Gastrocnemius medialis (tissue), 4 donors: ENCODE measurements at places on chromosomes 7 and 10. TPM values are rescaled to one million over a fixed set of nuclear protein-coding genes. Genes with fewer than 3 reads are reported as not detected.

GRCh38 chr7:9945131-9945530, 1028.5 kb upstream of the PHF14 start:
- no peak for DNase-seq
- H3K36me3 ChIP-seq = no peaks in the 10 kb centered on the region
- no peak overlapping the region for H3K4me3 ChIP-seq
- no peaks in the 10 kb centered on the region for H3K27me3 ChIP-seq
- H3K4me1 ChIP-seq = no peaks in the 10 kb centered on the region

- no peaks in the 10 kb centered on the region for H3K27me3 ChIP-seq
- peaks cover 15% of the 10 kb centered on the region for H3K36me3 ChIP-seq
- no peaks in the 10 kb centered on the region for H3K4me1 ChIP-seq
- H3K27ac ChIP-seq = no peak overlapping the region
- no peak overlapping the region for H3K4me3 ChIP-seq
These were observed 89.9 kb downstream of the DNAJB6 start for GRCh38 chr7:157426463-157427301.

- H3K36me3 ChIP-seq = no peaks in the 10 kb centered on the region
- no peak overlapping the region for H3K27ac ChIP-seq
- no peaks in the 10 kb centered on the region for H3K27me3 ChIP-seq
- DNase-seq = no peak
These were observed 96.7 kb upstream of the SLC25A13 start for GRCh38 chr7:96418581-96418980.

DNA sequence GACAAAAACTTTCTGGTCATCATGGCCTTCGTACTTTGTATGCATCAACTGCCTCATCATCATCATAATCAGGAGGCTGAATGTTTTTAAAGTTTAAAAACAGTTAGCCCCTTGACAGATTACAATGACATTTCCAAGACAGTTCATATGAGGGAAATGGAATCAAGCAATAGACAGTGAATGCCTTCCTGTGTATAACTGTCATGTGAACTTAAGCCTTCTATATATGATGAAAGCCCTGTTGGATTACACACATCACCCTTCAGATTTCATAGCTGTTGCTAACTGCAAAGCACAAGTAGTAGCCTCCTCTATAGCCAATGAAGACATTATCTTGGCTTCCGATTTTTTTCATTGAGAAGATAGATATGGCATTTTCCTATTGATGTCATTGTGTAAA, 154.0 kb downstream of the PLXDC2 start:
- H3K4me1 ChIP-seq = peaks cover 14% of the 10 kb centered on the region
- H3K27me3 ChIP-seq = no peaks in the 10 kb centered on the region
- H3K4me3 ChIP-seq = no peak overlapping the region
- DNase-seq = no peak

- no peak overlapping the region for H3K4me3 ChIP-seq
- H3K36me3 ChIP-seq = no peaks in the 10 kb centered on the region
- H3K4me1 ChIP-seq = peaks cover 34% of the 10 kb centered on the region
- H3K27ac ChIP-seq = peak overlapping the region; percentile 88
These were observed 191.5 kb downstream of the REEP3 start for GRCh38 chr10:63712717-63713115.

- peaks cover 26% of the 10 kb centered on the region for H3K4me1 ChIP-seq
- H3K4me3 ChIP-seq = no peak overlapping the region
- no peak for DNase-seq
- H3K36me3 ChIP-seq = no peaks in the 10 kb centered on the region
- no peaks in the 10 kb centered on the region for H3K27me3 ChIP-seq
These were observed 31.6 kb downstream of the SH3PXD2A start for GRCh38 chr10:103823706-103824272.

DNA sequence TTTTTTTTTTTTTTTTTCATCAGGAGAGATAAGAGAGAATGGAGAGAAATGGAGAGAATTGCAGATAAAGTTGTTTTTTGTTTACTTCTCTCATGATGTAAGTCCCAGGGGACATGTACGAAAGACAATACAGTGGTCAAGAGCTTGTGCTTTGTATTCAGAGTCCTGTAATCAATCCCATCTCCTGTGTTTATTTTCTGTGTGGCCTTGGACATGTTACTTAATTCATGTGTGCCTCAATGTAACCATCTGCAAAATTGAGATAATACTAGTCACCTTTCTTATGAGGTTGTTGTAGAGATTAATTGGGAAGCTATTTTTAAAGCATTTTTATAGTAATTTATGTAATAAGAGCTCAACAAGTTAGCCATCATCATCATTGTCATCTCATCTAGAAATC, 117.5 kb downstream of the CDK14 start:
- no peak overlapping the region for H3K27ac ChIP-seq
- no peak overlapping the region for H3K4me3 ChIP-seq
- no peak for DNase-seq
- no peaks in the 10 kb centered on the region for H3K27me3 ChIP-seq
- H3K36me3 ChIP-seq = no peaks in the 10 kb centered on the region
- H3K4me1 ChIP-seq = peaks cover 3% of the 10 kb centered on the region

GRCh38 chr7:78677391-78677790, 776.1 kb downstream of the MAGI2 start:
- DNase-seq = no peak
- no peaks in the 10 kb centered on the region for H3K27me3 ChIP-seq
- no peaks in the 10 kb centered on the region for H3K36me3 ChIP-seq
- no peak overlapping the region for H3K4me3 ChIP-seq
- H3K4me1 ChIP-seq = peaks cover 8% of the 10 kb centered on the region

GRCh38 chr10:86569335-86569734, 47.7 kb upstream of the WAPL start:
- H3K27ac ChIP-seq = no peak overlapping the region
- no peak overlapping the region for H3K4me3 ChIP-seq
- H3K4me1 ChIP-seq = no peaks in the 10 kb centered on the region
- DNase-seq = no peak

DNA sequence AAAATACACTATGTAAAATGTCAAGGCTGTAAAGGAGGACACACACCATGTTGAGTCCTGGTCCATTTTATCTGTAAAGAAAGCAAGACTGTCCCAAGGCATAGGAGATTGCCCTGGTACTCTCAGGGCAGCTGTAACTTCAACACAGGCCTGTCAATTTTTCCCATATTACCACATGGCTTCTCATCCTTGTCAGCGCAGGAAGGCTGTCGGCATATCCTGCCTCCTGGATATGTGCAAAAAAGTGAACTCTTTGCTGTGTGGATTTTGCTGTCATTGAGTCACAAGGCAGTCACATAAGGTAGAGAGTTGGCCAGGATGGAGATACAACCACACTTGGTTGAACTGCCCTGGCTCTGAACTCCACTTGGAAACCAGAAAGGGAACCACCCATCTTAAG, 8.7 kb downstream of the DUSP5 start:
- H3K27ac ChIP-seq = no peak overlapping the region
- DNase-seq = no peak
- H3K27me3 ChIP-seq = no peaks in the 10 kb centered on the region
- peaks cover 7% of the 10 kb centered on the region for H3K4me1 ChIP-seq
- no peaks in the 10 kb centered on the region for H3K36me3 ChIP-seq

DNA sequence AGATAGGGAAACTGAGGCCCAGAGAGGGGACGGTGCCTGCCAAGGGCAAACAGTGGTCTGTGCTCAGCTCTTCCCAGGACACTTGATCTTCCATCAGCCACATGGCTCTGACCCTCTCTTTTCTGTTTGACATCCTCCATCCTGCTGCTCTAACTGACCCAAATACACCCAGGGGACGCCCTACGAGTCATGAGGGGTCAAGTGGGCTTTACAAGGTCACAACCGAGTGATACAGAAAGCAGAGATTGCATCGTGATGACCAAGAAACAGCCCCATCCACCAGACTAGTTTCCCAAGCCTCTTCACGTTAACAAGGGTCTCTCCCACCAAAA, 131.2 kb upstream of the UNC5B start:
- no peak overlapping the region for H3K4me3 ChIP-seq
- H3K4me1 ChIP-seq = no peaks in the 10 kb centered on the region
- no peaks in the 10 kb centered on the region for H3K27me3 ChIP-seq

DNA sequence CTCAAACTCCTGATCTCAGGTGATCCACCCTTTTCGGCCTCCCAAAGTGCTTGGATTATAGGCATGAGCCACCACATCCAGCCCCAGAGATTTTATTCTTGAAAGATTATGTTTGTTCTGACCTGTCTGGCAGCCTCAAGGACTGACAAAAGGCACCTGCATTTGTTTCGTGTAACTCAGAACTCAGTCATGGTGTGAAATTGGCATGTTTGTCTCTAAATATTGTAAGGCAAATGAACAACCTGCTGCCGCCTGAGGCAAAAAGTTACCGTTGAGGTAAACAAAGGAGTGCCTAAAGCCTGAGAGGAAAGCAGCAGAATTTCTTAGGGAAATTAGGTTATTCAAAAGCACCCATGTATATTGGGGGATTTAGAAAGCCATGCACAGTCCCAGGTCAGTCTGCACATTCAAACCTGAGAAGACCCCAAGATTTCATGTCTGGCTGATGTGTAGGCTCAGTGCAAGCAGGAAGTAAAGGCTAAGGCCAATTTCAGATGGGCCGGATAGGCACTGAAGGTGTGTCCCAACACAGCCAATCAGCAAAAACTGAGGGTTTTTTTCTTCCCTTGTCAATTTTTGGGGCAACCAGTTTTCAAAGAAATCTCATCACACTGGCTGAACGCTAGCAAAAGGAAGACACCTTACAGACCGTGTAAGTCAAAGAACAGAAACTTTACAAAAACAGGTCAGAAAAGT, 33.3 kb upstream of the HHEX start:
- H3K27ac ChIP-seq = no peak overlapping the region
- H3K4me3 ChIP-seq = no peak overlapping the region
- H3K27me3 ChIP-seq = no peaks in the 10 kb centered on the region
- no peaks in the 10 kb centered on the region for H3K36me3 ChIP-seq
- no peak for DNase-seq

DNA sequence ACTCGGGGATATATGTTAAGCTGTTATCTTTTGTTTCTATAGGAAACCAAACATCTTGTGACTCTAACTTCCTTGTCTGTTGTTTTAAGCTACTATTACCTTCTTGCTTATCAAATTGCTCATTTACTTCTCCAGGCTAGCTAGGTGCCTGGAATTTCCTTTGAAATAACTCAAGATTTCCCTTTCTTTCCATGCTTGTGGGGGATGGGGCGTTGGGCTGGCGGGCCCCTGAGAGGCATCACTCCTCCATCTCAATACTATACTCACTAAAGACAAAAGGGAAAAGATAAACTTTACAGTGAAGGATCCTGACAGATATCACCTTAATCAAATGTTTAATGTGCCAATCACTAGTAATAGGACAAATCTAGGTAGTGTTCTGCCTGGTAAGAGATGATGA, 34.7 kb upstream of the MYO3A start:
- H3K27ac ChIP-seq = no peak overlapping the region
- H3K4me3 ChIP-seq = no peak overlapping the region
- no peaks in the 10 kb centered on the region for H3K36me3 ChIP-seq

DNA sequence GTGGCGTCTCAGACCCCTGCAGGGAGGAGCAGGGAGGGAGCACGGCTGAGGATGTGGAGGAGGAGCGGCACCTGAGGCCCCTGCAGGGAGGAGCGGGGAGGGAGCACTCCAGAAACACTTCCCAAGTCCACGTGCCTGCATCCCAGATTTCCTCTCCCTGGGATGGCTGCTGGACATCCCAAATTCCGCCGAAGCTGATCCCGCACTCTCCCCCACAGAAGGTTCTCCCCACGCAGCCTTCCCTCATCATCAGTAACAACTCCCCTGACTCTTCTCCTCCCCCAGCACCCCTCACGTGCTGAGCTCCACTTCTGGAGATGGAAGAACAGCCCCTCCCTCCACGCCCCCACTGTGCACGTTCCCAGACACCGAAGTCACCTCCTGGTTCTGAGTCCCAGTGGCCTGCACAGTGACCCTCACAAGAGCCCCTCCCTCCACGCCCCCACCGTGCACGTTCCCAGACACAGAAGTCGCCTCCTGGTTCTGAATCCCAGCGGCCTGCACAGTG, 17.8 kb upstream of the FOXL3 start:
- no peaks in the 10 kb centered on the region for H3K36me3 ChIP-seq
- no peak overlapping the region for H3K27ac ChIP-seq
- no peak overlapping the region for H3K4me3 ChIP-seq
- no peak for DNase-seq

- no peak overlapping the region for H3K4me3 ChIP-seq
- peaks cover 34% of the 10 kb centered on the region for H3K36me3 ChIP-seq
- peaks cover 14% of the 10 kb centered on the region for H3K4me1 ChIP-seq
- H3K27ac ChIP-seq = no peak overlapping the region
These were observed 3.3 kb downstream of the MRPS33 start for GRCh38 chr7:141011443-141011842.

GRCh38 chr7:20440472-20441105, 109.9 kb downstream of the ITGB8 start:
- no peaks in the 10 kb centered on the region for H3K4me1 ChIP-seq
- DNase-seq = no peak
- no peak overlapping the region for H3K27ac ChIP-seq
- H3K27me3 ChIP-seq = no peaks in the 10 kb centered on the region
- no peaks in the 10 kb centered on the region for H3K36me3 ChIP-seq

DNA sequence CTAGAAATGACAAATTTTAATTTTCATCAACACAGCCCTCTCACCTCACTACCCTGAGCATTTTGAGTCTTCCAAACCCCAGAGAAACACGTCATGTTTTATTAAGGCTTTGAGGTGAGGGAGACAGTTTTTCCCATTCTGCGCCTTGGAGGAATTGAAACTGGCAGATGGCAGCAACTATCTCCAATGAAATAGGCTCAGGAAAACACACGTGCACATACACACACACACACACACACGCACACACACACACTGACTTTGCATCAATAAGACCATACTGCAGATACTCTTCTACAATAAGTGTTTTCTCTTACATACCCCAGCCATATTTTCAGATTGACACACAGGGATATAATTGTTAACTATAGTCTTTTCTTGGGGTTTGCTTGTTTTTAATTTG, 3.2 kb upstream of the SFTPA2 start:
- no peaks in the 10 kb centered on the region for H3K27me3 ChIP-seq
- H3K36me3 ChIP-seq = no peaks in the 10 kb centered on the region
- no peaks in the 10 kb centered on the region for H3K4me1 ChIP-seq
- no peak overlapping the region for H3K4me3 ChIP-seq
- no peak overlapping the region for H3K27ac ChIP-seq

DNA sequence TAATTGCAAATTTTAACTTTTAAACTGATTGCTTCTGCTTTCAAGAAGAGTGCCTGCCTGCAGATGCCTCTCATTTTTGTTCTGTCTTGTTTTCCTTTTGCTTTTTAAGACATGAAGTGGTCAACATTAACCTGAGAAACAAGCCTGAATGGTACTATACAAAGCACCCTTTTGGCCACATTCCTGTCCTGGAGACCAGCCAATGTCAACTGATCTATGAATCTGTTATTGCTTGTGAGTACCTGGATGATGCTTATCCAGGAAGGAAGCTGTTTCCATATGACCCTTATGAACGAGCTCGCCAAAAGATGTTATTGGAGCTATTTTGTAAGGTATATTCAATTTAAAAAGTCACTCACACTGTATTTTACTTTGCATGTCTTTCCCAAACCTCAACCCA, 8.8 kb downstream of the GSTO2 start:
- H3K4me1 ChIP-seq = no peaks in the 10 kb centered on the region
- H3K27me3 ChIP-seq = no peaks in the 10 kb centered on the region
- no peak overlapping the region for H3K27ac ChIP-seq
- DNase-seq = no peak
- H3K4me3 ChIP-seq = no peak overlapping the region
- no peaks in the 10 kb centered on the region for H3K36me3 ChIP-seq

NAT16 gene
- not detected for total RNA-seq

HABP2 gene
- total RNA-seq = 0.60 TPM

CTAGE8 gene
- total RNA-seq = not detected

CDC14C gene
- total RNA-seq = not detected

IRF5 gene
- total RNA-seq = 0.27 TPM

NPY gene
- total RNA-seq = not detected

ZPBP gene
- not detected for total RNA-seq

CTTNBP2 gene
- total RNA-seq = 0.49 TPM

CDHR3 gene
- total RNA-seq = 21.2 TPM

PPP1R17 gene
- total RNA-seq = not detected

RAMP3 gene
- total RNA-seq = 39.0 TPM

SPDYE9 gene
- not detected for total RNA-seq
